Bone marrow (tissue), 2 donors: ENCODE measurements at places on chromosomes 6 and 20.

DNA sequence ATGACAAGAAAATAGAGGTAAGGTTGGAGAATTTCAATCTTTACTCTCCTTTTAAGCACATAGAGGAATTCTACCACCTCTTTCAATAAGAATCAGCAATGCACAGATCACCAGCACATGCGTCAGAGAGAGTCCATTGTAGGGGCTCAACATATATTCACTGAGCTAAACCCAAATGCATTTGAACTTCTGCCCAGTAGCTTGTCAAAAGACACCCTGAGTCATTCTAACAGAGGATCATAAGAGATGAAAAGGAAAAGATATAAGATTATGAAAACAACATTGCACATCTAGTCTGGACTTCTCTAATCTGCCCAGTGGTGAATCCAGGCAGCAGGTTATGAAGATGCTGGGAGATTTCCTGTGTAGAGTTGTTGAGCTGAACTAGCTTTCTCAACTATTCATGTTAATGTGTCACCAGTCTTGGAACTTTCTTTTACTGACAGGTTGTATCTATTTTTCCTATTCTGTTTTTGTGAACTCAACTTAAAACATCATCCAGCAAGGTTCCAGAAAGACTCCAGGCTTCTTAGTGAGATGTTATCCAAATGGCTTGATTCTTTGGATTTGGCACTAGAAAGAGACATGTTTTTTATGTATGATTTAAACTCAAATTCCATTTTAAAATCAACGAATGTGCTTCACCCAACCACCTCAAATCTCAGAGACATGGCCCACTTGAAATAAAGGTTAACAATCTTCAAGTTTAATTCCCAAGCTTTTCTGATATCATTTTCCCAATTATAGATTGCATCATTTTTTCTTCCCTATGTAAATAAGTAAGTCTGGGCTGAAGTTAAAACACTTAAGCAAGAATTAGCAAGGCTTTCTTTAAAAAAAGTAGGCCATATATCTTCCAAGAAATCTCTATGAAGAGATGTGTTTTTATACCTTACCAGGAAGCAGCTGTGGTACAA is 89.3 kb downstream of the TSHZ2 start:
- DNase-seq = no peak

- DNase-seq = no peak
Measured at GRCh38 chr20:47785311-47785853, at the start of gene SULF2. Gene SULF2, minus strand, starts transcription at chr20:47785481. Its CDS starts 28,118 bp downstream, at chr20:47757363.

GRCh38 chr6:134081506-134081905 is 29.1 kb upstream of the SLC2A12 start:
- DNase-seq = no peak

DNA sequence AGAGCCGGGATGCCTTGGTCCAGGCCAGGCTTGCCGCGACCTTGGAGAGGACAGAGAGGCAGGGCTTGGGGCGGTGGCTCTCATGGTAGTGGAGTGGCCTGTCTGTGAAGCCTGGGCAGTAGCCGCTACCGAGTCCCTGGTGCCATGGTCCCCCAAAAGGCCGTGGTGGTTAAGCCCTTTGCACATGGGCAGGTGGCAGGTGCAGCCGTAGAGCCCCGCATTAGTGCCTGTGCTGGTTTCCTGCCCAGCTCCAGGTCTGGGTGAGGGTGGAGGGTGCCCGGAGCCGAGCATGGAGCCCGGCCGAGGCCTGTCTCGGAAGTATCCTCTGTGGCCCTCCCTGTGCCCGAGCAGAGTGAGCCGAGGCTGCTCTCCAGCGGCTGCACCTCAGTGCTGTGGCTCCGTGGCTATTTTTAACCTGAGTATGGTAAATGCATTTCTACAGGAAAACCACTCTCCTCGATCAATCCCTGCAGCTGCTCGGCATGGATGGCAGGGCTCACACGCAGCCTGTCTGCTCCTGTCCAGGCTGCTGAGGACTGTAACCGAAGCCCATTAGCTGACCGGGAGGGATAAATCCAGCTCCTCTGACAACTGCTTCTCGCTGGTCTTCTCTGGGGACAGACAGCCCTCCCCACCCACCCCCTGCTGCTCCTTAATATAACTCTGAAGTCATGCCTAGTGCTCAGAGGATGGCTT is 36.3 kb upstream of the GATA5 start:
- no peak for DNase-seq

DNA sequence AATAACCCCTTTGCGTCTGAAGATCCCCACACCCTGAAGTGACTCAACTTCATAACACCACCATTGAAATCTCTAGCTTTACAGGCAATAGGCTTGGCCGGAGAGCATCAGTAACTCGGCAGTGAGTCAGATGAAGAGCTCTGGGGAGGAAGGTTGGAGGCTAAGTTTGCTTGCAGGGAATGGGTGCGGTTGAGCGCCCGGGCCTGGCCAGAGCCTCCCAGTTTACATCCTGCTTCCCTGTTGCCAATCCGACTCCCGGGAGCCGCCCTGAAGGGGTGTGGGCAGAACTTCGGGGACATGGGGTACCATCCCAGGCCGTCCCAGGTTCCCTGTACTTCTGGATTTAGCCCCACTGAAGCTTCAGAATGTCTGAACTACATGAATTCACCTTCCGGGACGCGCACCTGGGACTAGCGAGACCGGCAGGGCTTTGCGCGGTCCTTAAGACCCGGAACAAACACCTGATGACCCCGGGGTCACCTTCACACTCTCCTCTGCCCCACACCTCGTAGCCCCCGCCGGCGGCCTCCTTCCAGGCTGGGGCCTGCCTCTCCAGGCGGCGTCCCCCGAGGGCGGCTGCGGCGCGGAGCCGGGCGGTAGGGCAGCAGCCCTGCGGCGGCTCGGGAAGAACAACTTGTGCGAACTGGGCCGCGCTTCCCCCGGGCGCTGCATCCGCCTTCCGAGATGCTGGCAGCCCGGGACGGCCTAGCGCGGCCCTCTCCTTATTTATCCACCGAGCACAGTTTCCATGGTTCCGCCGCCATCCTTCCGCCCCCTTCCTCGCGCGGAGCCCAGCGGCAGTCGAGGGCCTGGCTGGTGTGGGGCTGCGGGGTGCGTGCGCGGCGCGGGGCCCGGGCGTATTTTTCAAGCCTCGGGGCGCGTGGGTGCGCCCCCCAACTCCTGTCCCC is 56.6 kb upstream of the RREB1 start:
- DNase-seq = no peak

GRCh38 chr6:96823743-96824142 is 13.5 kb downstream of the GPR63 start:
- DNase-seq = no peak

DNA sequence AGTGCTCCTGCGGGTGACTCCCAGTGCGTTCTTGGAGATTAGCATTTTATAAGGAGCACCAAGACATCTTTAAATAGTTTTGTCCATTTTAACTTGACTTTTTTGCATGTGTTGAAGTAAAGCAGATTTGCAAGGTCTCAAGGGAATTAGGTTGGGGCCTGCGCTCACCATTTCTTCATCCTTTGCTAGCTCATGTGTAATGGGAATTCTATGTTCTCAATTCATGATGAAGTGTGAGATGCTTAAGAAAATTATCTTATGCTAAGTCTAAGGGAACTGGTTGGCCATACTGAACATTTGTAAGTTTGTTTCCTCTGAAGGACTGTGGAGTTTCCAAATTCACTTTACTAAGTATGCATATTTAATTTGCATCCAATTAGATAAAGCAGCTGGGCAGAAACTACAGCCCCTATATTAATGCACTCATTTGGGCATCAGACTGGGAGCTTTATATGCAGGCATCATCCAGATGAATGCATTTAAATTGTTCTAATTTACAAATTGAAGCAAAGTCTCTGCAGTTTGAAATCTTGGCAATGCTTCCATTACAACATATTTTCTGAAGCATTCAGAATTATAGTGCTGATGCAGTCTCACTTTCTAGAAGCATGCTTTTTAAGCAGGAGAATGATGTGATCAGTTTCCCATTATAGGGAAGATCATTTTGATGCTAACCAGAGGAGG is 108.3 kb upstream of the AKAP12 start:
- DNase-seq = no peak

GRCh38 chr20:63955281-63955826 is 862 bp downstream of the UCKL1 start:
- DNase-seq = peak; percentile 49

DNA sequence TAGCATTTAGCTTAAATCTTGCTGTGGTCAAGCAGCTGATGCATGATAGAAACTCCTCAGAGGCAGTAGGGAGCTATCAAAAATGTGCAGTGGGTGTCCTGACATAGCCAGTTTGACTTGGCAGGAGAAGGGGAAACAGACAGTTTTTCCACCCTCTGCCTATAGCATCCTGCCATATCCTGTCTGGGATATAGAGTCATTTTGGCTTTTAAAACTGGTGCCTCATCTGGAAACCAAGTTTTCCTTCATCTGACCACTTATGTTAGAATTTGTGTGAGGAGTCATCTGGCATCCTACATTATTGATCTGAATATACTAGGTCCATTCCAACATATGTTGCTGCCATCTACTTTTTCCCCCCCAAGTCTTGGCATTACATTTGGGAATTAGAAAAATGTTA is 284.1 kb downstream of the CD109 start:
- DNase-seq = no peak

DNA sequence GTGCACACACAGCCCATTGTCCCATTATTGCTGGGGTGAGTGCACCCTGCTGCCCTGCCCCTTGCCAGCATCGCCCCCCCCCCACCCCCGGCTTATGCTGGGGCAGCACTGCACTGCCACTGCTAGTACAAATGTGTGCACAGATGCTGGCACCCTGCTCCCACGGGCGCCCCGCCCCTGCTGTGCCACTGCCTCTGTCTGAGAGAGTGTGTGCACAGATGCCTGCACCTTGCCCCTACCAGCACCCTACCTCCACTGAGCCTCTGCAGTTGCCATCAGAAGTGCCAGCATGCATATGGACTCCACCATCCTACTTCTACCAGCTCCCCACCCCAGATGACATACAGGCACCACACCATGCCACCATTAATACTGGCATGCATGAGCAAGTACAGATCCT is 454.6 kb upstream of the KHDRBS2 start:
- DNase-seq = no peak

DNA sequence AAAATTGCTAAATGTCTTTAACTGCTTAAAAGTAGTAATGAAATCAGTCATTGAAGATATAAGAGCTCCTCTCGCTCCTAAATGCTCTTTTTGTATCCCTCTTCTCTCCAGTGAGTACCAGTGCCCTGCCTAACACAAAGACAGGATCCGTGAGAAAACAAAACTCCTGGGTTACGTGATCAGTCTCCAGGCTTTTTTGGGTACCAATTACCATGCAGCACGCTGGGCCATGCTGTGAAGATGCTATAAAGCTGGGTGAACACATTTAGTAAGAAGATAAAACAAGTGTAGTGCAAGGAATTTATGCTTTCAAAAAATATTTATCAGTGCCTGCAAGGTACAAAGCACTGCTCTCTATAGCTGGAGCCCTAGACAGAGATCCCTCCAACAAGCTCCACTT is 66.7 kb downstream of the AGPAT4 start:
- DNase-seq = no peak

GRCh38 chr20:35523298-35523888 is 6.1 kb downstream of the C20orf173 start:
- DNase-seq = no peak

- no peak for DNase-seq
Measured at GRCh38 chr6:163945808-163946207, 531.3 kb downstream of the QKI start.

DNA sequence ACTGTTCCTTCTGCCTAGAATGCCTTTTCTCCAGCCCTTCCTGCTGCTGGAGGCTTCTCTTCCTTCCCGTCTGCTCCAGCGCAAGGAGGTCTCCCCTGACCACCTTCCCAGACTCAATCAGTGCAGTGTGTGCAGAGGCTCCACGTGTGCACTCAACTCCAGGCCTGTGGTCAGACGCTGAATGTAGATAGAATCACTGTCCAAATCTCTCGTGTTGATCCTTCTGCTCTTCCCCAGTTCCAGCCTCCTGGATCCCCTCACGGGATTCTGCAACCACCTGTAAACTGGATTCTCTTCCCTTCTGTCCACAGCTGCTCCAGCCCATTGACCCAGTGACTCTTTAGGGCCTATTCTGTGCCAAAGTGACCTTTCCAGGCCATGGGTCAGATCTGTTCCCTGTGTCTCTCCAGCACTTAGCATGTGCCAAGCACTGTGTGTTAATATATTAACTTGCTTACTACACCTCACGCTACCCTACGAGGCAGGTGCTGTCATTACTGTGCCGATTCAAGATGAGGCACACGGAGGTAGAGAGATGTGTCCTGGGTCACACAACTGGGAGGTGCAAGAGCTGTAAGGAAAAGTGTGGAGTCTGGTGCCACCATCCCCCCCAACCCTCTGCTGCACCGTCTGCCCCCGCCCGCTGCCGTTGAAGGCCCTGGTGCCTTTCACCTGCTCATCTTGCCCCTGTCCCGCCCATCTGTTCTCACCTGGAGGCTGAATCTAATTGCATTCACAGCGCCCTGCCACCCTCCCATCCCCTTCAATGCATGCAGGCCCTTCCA is 112.2 kb downstream of the SULF2 start:
- no peak for DNase-seq

- no peak for DNase-seq
Measured at GRCh38 chr20:2149507-2149906, 47.9 kb downstream of the STK35 start.

GRCh38 chr6:93567164-93567563 is 147.8 kb upstream of the EPHA7 start:
- no peak for DNase-seq

GRCh38 chr6:14396826-14397517 is 279.4 kb downstream of the CD83 start:
- no peak for DNase-seq

DNA sequence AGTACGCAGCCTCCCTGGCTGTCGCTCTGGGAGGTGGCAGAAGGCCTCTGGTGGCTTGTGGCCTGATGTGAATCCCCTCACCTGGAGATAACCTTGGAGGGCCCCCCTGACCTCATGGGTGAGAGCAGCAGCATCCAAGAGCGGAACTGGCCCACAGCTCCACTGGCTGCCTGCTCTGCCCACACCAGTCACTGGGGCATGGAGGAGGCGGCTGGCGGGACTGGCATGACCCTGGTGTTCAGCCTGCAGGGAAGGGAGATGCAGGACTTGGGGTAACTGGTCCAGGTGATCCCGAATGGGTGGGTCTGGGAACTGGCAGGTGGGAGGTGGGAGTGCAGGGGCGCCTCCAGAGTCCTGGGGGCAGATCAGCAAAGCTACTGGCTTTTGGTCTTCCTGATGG is 10.6 kb upstream of the DSN1 start:
- no peak for DNase-seq

GRCh38 chr6:17497535-17498095 is 102.5 kb upstream of the FAM8A1 start:
- DNase-seq = no peak

DNA sequence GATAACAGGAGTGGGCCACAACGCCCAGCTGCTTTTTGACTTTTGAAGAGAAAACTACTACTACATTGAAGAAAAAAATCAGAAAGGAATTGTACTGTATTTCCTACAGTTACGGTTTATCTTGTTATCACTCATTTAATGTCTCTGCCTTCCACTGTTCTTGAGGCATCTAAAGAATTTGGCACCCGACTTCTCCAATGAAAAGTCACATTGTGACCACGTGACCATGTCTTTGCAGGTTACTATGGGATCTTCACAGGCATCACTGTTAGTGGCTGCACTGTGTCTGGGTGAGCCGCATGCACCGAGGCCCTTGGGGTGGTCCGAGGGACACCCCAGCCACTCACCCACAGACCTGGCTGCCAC is 26.8 kb downstream of the RRBP1 start:
- no peak for DNase-seq
